ENCODE measurements at places on chromosomes 2 and 18. TPM values are rescaled to one million over a fixed set of nuclear protein-coding genes. Genes with fewer than 3 reads are reported as not detected.

GRCh38 chr2:237888389-237888788 is 29.0 kb downstream of the RAMP1 start:
- peak overlapping the region; percentile 58 for H3K27ac ChIP-seq
- H3K27me3 ChIP-seq = no peaks in the 10 kb centered on the region
- no peak for DNase-seq
- peaks cover 17% of the 10 kb centered on the region for H3K4me1 ChIP-seq
- H3K36me3 ChIP-seq = no peaks in the 10 kb centered on the region
- H3K4me3 ChIP-seq = no peak overlapping the region

- no peaks in the 10 kb centered on the region for H3K27me3 ChIP-seq
- H3K36me3 ChIP-seq = no peaks in the 10 kb centered on the region
- DNase-seq = no peak
- peak overlapping the region; percentile 37 for H3K27ac ChIP-seq
- no peaks in the 10 kb centered on the region for H3K4me1 ChIP-seq
Measured at GRCh38 chr2:148553332-148553887, 91.1 kb upstream of the EPC2 start.

The HOXD12 gene
- total RNA-seq = not detected

The DPYSL5 gene
- not detected for total RNA-seq

The MROH2A gene
- not detected for total RNA-seq
